ENCODE measurements at places on chromosomes 6 and 20. TPM values are rescaled to one million over a fixed set of nuclear protein-coding genes. Genes with fewer than 3 reads are reported as not detected.
A peak's percentile ranks its signal among the peaks of the same experiment; 100 is the strongest.

DNA sequence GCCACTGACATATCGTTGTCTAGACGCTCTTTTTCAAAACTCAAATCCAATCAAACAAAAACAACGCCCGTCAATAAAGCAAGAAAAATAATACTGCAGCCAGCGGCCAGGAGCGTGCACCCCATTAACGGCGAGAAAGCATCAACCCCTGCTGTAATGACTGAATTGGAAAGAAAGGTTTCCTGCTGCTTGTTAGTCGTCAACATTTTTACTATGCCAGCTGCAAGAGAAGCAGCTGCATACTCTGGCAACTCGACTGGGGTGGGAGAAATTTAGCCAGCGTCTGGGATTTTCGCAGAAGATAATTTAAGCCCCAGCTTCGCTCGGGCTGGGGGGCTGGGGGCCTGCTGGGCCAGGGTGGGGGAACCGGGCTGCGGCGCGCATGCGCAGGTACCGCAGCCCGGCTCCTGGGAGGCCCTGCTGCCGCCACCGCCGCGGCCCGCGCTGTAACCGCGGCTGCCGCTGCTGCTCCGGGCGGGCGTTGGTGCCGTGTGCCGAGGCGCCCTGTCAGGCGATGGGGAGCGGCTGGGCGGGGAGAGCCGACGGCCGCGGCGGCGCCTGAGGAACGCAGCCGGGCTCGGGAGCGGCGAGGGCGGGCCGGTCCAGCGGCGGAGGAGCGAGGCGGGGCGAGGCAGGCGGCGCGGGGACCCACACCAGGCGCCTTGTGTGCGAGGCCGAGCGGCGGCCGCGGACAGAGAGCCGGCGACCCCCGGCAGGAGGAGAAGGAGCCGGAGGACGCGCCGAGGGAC lies 732 bp upstream of the STXBP5 start:
- peak; percentile 80 for DNase-seq

DNA sequence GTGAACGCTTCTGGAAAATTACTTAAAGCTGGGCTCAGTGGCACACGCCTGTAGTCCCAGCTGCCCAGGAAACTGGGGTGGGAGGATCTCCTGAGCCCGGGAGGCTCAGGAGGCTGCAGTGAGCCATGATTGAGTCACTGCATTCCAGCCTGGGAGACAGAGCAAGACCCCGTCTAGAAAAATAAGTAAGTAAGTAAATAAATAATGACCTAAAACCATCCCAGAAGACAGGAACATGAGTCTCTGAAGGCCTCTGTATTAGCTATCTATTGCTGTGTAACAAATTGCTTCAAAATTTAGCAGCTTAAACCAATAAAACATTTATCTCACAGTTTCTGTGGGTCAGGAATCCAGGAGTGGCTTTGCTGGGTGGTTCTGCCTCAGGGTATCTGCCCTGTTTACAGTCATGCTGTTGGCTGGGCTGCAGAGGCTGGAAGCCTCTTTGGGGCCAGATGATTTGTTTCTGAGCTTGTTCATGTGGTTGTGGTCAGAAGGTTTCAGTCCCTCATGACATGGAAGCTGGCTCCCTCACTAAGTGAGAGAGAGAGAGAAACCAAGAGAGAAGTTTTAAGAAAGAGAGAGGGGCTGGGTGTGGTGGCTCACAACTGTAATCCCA lies 48.4 kb upstream of the NCOA3 start:
- DNase-seq = peak; percentile 98

- no peak for DNase-seq
Measured at GRCh38 chr6:120918137-120918536, 416.1 kb downstream of the TBC1D32 start.

- no peak for DNase-seq
Measured at GRCh38 chr6:136959471-136959891, 37.4 kb downstream of the SLC35D3 start.

GRCh38 chr6:75619230-75619899 lies 17.7 kb downstream of the SENP6 start:
- no peak for DNase-seq

DNA sequence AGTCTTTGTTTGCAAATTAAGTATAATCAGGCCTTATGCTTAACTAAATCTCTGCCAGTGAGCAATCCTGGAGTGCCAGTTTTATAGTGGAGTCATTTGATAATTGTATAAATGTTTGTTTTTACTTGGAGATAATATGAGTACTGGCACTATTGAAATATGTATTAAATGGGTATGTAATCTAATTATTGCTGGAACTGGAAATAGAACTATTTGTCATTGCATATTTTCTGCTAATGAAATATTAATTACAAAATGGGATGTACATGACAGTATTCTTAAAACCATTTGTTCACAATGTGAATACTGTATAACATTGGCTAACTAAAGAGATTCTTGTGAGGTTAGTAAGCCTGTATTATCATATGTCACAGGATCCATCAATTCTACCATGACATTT lies 20.5 kb upstream of the LMBRD1 start:
- no peak for DNase-seq

- no peak for DNase-seq
Measured at GRCh38 chr6:21128601-21129000, 464.9 kb upstream of the SOX4 start.

DNA sequence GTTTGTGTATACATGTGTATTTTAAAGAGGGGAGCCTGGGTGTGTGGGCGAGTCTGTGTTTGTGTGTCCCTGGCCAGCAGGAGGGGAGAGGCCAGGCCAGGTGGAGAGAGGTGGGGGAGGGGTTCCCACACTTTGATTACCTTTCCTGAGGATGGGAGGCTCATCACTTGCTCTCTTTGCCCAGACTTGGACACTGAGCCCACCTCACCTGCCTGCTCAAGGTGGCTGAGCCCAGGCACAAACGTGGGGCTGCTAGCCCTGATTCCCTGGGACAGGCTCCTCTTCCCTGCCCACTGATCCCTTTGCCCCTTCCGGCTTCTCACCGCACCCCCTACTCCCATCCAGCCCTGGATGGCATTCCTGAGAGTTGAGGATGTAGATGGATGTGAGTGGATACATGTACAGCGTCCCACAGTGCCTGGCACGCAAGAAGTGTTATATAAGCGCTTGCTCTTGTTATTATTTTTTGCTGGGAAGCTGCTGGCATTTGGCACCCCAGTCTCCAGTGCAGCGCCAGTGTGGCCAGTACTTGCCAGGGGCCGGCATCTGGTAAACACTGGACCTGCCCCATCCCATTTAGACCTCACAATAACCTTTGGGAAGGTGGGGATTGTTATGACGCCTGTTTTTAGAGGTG lies 2.7 kb downstream of the CEBPB start:
- DNase-seq = peak; percentile 74

- DNase-seq = no peak
Measured at GRCh38 chr6:127277878-127278843, 11.5 kb downstream of the RNF146 start.

- DNase-seq = peak; percentile 87
Measured at GRCh38 chr6:53437557-53438202, 88.9 kb upstream of the ELOVL5 start.

MYLK4 gene
- 0.76 TPM for total RNA-seq

SCRT2 gene
- not detected for total RNA-seq

FOXS1 gene
- total RNA-seq = 0.12 TPM

MAS1 gene
- not detected for total RNA-seq

NMBR gene
- total RNA-seq = not detected

EPM2A gene
- total RNA-seq = 5.7 TPM

TTLL9 gene
- total RNA-seq = not detected
